ENCODE measurements at places on chromosomes 1 and 21.
A peak's percentile ranks its signal among the peaks of the same experiment; 100 is the strongest.

DNA sequence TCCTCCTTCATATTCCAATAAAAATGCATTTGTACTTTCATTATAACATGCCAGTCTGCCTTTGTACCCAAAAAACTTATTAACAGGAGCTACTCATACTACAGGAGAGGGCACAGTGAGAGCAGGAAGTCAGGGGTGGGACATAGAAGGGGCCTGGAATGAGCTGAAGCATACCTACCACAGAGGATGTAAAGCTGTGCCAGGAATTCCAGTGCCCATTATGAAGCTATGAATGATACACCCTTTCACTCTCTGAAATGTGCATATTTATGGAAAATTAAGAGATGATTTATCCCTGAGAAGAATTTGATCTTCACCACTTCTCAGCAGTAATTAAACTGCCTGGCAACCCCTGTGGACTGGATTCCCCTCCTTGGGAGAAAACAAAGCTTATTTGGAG, 65.8 kb downstream of the ATP5PO start:
- no peak for DNase-seq

DNA sequence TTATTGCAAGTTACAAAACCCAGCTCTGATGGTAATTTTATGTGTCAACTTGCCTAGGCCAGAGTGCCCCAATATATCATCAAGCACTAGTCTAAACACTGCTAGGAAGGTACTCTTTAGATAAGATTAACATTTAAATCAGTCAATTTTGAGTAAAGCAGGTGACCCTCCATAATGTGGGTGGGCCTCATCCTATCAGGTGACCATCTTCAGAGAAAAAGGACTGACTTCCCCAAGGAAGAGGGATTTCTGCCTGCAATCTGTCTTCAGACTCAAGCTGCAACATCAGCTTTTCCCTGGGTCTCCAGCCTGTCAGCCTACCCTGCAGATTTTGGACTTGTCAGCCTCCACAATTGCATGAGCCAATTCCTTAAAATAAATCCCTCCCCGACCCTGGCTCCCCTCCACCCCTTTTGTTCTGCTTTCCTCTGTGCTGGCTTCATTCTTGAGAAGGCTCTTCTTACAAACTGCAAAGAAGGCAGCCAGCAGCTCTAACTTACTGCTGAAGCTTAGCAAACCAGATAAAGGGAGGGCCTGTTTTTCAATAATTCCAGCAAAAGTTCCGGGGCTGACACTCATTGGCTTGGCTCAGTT, 56.4 kb upstream of the RUNX3 start:
- no peak for DNase-seq

- DNase-seq: no peak
Observed at GRCh38 chr1:51837243-51837642, 41.3 kb downstream of the NRDC start.

GRCh38 chr1:153432874-153433681, 16.8 kb downstream of the S100A7A start:
- no peak for DNase-seq

DNA sequence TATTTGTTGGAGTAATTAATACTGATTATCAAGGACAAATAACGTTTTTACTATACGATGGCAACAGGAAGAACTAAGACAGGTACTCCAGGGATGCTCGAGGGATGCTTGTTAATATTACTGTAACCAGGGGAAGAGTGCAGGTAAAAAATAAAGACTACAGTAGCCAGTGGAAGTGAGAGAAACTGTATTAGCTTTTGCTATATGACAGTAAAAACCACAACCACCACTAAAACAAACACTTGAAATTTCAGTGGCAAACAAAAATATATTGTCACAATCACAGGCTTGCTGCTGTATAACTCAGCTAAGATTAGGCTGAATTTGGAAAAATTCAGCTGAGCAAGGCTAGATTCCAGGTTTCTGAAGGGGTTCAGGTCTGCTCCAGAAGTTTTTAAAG, 812.6 kb upstream of the ADGRL4 start:
- DNase-seq: no peak

GRCh38 chr1:152770411-152770810, 4.5 kb upstream of the LCE1F start:
- no peak for DNase-seq

GRCh38 chr1:87291107-87291506, 37.6 kb upstream of the LMO4 start:
- DNase-seq: no peak

GRCh38 chr1:45009956-45010854, 919 bp downstream of the HECTD3 start:
- peak; percentile 16 for DNase-seq

GRCh38 chr1:70043804-70044203, 161.6 kb downstream of the LRRC40 start:
- DNase-seq: no peak

DNA sequence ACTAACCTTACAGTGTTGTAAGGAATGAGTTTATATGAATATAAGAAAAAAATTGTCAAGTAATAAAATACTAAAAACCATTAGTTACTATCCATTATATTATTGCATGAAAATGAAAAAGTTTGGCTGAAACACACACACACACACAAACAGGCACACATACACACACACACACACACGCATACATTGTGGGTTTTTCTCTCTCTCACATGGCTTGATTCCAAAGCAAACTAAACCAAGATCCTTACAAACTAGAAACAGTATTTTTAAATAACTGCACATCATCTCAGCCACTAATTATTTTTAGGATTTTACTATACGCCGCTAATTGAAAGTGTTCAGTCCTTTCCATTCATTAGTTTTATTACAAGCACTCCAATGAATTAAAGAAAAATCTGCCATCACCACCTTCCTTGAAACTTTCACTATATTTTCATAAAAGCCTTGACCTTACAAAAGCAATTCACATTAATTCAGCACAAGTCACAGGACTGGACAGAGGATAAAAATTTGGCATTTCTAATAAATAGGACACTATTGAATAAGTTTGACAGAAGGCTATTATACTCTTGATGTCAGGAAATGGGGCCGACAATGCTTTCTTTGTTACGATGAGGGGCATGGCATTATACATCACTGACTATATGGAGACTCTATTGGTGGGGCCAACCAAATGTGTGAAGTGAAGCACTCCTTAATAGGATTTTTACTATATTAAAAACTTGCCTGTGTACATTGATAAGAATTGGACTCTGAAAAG, 187.0 kb upstream of the ESRRG start:
- no peak for DNase-seq

GRCh38 chr1:198879711-198880306, 241.0 kb downstream of the PTPRC start:
- no peak for DNase-seq

DNA sequence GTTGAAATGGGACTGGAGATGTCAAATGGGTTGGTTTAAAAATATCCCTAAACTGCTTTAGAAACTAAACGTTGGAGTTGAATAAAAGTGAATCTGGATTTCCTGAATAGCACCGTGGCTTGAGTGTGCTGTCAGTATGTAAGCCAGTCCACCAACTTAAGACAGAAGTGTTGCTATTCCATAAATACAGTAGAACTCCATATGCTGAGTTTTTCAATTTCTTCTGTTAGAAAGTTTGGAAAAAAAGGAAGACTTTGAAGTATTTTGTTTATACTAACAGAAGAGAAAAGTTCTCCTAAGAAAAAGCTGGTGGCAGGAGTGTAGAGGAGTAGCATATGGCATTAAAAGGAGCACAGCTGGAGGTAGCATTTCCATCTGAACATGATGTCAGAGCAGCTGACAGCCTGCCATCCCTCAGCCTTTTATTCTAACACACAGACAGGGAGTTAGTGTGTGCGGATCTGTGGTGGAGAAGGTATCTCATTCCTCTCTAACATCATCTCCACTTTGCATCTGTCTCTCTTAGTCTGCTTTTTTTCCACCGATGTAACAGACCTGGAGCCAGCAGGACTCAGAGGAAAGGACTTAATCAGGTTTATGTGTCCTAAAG, at the start of gene ZBTB18:
Gene ZBTB18, plus strand, starts transcription at position 449 of the 610 bp plus-strand sequence. Its CDS starts 149 bp downstream, at position 598.
- DNase-seq: no peak

DNA sequence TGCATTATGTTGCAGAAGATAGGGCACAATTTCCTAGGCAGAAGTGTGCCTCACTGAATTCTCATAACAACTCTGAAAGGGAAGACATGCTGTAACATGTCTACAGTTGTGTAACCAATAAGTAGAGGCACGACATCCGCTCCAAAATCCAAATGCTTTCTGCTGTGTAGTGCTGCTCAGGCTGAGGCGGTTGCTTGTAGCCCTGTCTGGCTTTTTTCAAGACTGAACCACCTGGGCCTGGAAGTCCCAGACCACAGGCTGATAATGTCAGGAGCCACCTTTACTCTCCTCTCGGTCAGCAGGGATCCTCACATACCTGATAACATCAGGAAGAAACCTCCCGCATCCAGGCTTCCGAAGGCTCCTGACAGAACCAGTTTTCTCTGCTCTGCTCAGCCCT, 10.9 kb downstream of the AKNAD1 start:
- no peak for DNase-seq

- DNase-seq: no peak
Observed at GRCh38 chr21:17679002-17679600, 66.4 kb upstream of the BTG3 start.

DNA sequence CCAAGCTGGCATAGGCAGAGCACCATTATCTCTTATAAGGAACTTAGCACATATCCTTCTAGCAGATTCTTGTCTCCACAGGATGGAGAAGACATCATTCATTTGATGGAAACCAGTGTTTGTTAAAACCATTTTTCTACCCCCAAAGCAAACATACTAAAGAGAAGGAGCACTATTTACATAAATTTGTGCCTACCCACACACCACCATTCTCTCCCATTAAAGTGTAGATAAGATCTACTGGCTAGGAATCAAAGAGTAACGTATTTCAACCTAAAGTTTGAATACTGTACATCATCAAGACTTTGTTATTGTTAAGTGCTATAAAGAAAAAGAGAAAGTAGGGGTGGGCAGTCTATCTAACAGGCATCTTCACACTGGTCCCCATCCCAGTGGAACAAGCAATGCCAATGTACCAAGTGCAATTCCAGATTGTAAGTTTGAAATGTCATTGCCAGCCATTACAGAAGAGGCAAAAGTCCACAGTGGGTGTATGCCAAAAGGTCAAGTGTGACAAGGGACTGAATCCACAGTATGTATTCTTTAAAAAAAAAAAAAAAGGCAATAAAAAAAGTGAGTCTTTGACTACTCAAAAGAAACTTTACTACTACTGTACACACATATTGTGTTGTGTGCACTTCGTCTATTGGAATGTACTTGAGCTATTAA, 18.8 kb downstream of the CCSAP start:
- DNase-seq: no peak

DNA sequence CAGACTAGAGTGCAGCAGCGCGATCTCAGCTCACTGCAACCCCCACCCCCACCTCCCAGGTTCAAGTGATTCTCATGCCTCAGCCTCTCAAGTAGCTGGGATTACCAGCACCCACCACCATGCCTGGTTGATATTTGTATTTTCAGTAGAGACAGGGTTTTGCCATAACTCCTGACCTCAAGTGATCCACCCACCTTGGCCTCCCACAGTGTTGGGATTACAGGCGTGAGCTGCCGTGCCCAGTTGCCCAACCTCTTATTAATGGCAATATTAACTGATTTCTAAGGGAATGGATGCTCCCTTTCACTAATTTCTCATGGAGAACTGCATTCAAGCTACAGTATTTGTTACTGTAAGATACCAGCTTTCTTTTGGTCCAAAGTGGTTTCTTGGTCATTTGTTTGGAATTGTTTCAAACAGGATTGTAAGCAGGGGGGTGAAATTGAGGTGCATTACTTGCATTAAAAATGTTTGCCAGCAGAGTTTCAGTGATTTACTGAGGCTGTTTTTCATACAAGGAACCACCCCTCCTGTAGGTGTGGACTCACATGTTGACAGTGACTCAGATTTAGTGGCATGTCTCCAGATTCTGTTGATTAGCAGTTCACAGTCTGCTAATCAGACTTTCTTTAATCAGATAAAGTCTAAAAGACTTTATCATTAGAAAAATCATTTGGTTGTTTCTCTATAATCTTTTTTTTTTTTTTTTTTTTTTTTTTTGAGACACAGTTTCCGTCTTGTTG, 3.9 kb upstream of the TGFBR3 start:
- no peak for DNase-seq

DNA sequence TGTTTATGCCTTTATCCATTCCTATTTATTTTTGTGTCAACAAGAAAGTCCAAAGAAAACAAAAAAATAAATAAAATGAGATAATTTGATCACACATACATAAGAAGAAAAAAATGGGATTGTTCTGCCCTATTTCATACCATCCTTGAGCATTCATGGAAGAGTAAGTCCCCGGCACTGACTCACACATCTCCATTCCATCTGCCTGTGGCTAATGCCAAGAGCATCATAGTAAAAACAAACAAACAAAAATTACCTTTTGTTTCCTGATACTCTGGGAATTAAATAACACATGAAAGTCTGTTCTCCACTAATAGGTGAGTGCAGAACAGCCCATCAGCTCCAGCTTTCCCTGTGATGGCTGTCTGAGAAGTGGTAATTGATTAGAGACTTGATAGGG, 48.1 kb upstream of the BACE2 start:
- no peak for DNase-seq

Measured in stimulated activated CD4-positive, alpha-beta T cell treated with anti-CD3 and anti-CD28 coated beads, Interleukin-15, amount 100 ng/mL, for 1 hour (primary cell).